Femur (tissue), 1 donor: ENCODE measurements at places on chromosomes 7 and 10.

DNA sequence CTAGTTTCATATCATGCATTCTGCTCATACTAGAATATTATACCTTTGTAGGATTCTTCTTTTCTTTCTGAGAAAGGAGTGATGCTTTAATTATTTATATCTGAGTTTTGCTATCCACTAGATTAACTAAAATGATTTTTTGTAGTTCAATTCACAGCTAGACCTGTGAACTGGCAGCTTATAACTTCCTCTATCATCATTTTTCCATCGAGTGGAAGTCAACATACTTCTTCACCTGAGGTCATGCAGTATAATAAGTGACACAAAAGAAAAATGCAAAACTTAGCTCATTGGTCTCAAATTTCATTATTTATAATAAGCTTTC is 8.0 kb downstream of the LRRN3 start:
- no peak for DNase-seq

GRCh38 chr7:49791088-49791741 is 17.8 kb downstream of the VWC2 start:
- no peak for DNase-seq

- no peak for DNase-seq
Measured at GRCh38 chr7:3805151-3805550, 504.1 kb downstream of the SDK1 start.

GRCh38 chr7:46651070-46651469 is 730.0 kb upstream of the IGFBP3 start:
- no peak for DNase-seq

GRCh38 chr7:140638173-140638791 is 2.3 kb downstream of the DENND2A start:
- DNase-seq: peak; percentile 67

DNA sequence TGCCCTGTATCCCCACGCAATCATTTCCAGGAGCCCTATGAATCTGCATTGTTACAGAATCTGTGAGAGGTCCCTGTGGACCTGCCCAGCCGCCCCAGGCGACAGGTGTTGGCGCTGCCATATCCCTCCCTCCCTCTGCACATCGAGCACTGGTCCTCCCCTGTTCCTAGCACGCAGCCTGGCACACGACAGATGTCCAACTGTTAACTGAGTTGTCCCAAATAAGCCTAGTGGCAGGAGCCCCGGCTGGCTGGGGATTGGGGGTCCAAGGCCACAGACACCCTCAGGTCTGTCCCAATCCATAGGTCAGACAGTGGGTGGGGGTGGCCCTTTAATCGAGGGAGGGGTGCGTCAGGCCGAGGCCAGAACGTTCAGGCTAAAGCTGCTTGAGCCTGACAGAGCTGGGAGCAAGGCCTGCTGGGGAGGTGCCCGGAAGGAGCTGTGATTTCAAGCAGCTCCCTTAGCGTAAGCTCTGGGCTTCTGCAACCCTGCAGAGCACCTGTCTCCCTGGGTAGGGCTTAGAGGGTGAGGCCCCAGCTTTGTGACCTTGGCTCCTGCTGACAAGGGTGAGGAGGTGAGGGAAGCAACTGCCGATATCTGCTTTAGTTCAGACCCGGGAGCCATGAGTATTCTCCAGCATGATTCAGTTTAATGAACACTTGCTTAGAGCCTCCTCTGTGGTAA is 40.1 kb downstream of the ADRA2A start:
- DNase-seq: no peak

DNA sequence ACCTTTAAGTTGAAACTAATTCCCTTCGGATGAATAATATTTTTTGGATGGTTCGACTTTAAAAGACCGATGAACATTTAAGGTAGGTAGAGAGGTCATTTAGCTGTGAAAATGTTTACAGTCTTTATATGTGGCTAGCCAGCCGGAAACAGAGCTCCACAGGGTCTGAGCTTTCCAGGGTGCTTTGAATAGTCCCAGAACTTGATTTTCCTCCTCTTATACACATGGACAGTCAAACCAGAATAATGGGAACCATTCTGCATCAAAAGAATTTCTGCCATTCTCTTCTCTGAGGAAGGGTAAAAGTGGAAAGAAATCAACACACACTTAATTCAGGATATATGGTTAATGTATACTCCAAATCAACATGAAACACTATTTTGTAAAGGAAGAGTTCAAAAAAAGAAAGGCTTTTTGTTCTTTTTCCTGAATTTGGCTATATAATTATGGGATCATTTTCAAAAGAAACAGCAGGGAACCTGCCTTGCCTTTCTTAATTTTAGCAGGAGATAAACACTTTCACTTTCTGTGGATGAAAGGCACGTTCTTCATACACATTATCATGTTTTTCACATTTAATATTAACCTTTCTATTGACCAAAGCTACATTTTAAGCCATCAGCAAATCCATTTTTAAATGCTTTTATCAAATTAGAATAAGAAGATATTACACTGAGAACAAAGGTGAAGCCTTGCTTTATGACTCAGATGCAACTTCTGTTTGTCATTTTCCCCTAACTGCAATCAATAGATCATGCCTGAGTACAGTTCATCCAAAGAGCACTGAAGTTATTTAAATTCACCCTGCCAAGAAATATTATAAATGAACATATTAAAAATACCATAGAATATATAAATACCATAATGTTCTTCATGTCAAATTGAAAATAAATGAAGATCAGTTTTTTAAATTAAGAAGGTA is 307.3 kb downstream of the THSD7A start:
- no peak for DNase-seq

DNA sequence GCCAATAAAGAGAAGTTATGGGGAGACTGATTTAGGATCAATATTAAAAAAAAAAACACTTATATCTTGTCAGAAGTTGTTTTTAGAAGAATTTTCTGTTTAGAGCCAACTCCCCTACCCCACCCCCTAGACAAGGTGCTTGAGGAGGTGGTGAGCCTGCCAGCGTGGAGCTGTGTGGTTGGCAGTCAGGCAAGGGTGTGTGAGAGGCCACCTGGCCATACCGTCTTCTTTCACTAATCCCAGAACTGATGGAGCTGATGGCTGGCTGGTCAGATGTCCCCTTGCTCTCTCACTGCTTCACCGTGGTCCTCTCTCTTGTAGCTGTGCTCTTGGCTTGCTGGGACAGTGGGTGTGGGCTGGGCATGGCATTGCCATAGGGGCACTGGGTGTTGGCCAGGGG is 34.3 kb downstream of the NACAD start:
- DNase-seq: no peak

- DNase-seq: no peak
Measured at GRCh38 chr7:25583621-25584020, 355.3 kb upstream of the NPVF start.

- DNase-seq: no peak
Measured at GRCh38 chr10:30705625-30706149, 76.1 kb upstream of the LYZL2 start.

- DNase-seq: no peak
Measured at GRCh38 chr10:97729014-97729413, 7.9 kb upstream of the ZFYVE27 start.

DNA sequence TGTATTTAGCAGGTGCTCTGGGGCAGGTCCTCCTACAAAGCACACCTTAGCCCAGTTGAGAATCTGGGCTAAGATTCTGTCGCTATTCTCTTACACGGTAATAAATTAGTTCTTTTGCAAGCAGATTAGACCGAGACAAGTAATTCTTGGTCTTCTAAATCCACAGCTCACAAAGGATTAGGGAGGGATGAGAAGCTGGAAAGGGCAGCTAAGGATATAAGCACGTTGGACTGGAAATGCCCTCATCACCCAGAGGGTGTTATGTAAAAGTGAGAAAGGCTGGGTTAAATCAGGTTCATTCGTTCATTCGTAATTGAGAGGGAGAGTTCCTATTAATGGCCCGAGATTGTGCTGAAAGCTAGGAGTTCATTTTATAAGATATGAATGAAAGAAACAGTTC is 41.8 kb downstream of the PFKFB3 start:
- DNase-seq: no peak

DNA sequence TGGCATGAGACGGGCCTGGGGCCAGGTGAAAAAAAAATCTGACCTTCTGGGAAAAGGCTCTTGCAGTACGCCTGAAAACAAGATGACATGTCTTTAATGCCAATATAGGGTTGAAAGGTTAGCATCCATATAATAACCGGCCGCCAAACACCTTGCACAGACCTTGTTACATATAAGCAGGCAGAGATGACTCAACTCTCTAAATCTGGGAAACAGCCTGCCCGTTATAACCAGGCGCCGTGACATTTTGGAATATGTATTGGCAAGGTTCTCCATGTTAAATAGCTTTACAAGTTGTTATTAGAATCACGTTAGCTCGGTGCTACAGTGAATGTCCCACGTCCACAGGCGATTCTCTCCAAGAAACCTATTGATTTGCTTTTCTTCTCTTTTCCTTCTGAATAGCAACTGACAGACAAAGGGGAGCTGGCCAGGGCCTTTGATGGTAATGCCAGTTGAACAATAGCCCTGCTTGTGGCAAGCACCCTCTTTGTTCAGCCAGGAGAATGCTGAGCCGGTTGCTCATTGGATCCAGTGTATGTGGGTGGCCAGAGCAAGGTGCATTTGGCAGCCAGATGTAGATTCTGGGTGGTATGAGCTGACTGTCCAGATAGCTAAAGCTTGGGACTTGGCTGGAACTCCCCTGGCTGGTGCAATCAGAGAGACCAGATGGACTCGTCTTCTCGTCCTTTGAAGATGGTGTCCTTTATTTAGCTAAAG is 80.1 kb upstream of the AUTS2 start:
- DNase-seq: peak; percentile 23

DNA sequence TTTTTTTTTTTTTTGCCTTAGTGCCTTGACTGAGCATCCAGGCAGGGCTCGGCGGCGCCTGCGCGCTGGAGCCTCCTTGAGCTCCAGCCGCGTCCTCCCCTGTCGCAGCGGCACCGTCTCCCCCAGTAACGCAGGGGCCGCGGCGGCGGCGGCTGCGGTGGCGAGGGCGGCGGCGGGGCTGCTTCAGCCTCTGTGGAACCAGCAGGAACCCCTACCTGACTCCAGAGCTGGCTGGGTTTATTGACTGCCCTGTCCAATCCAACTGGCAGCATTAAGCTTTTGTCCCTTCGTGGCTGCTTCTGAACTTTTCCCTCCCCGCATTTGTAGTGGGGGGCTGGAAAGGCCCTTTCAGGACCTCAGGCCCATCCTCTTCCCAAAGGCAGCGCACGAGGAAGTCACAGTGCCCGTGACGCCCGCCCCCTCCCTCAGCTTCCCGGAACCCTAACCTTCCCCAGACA is at the start of gene GPR85:
Gene GPR85 (minus strand): TSS at position 397 of the 458 bp plus-strand sequence. CDS start 2,106 bp downstream, outside the sequence.
- DNase-seq: peak; percentile 74

DNA sequence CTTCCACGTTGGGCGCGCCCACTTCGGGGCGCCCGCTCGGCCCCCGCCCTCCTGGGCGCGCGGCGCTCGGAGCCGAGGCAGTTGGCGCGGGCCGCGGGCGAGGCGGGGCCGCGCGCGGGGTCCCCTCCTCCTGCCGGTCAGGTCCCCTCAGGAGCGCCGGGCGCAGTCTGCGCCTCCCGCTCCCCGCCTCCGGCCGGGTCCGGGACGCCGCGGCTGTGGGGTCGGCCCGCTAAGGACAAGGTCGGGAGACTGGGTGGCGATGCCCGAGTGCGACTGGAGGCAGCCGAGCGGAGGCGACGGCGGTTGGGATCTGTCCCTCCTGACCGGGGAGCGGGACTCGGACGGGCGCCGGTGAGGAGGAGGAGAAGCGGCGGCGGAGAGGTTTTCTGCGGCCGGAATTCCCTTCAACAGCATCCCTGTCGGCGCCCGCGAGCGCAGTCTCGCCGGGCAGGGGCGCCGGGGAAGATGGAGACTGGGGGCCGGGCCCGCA is at the start of gene ATRNL1:
Gene ATRNL1 (plus strand): TSS at position 80 of the 490 bp plus-strand sequence. CDS start 386 bp downstream, at position 466.
- DNase-seq: peak; percentile 46

GRCh38 chr10:119602241-119603095 is 5.7 kb upstream of the TIAL1 start:
- no peak for DNase-seq

DNA sequence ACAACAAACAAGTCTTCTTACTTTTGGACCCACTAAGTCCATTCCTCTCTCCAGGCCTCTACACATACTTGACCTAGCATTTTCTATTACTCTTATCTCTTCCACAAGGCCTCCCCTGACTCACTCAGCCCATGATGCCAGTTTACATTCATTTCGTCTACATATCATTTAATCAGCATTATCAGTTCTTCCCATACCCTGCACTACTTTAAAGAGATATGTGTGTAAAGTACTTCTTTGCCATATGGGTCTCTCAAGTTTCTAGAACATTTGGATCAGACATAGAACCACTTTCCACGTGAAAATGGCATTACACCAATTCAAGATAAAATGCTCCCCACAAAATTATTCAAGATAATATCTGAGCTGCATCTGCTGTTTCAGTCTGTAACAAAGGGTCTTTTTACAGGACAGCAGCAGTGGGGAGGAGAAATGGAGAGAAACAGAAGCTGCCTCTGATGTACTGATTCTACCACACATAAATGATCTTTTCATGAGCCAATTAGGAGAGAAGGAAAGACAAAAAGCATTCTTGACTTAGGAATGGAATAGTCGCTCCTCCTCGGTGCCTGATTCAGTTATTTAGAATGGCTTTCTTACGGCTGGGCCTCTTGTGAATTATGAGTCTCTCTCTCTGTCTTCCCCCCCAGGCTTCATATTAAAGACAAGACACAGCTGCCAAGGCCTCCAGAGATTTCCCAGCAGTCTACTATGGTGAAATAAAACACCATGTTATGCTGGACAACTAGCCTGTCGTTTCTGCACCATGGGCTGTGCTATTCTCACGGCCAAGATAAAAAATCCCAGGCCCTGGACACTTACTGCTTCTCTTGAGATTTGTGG is 46.9 kb upstream of the SEPTIN7 start:
- peak; percentile 51 for DNase-seq

DNA sequence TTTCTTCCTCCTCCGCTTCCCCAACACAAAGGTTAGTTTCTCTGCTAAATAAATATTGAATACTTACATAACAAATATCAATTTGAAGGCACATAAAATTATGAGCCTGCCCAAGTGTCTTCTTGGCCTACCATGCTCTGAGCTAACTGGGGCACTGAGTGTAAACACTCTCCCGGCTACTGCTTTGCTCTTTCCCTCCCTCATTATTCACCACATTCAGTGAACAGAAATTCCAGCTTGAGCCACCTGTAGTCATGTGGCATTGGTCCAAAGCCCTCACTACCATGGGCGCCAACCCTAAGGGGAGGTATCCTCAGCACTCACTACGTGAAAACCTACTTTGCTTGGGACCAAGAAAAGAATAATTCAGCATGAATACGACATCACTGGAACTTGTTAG is 409.0 kb downstream of the KCNMA1 start:
- no peak for DNase-seq
